ENCODE measurements at places on chromosomes 11 and 22.

DNA sequence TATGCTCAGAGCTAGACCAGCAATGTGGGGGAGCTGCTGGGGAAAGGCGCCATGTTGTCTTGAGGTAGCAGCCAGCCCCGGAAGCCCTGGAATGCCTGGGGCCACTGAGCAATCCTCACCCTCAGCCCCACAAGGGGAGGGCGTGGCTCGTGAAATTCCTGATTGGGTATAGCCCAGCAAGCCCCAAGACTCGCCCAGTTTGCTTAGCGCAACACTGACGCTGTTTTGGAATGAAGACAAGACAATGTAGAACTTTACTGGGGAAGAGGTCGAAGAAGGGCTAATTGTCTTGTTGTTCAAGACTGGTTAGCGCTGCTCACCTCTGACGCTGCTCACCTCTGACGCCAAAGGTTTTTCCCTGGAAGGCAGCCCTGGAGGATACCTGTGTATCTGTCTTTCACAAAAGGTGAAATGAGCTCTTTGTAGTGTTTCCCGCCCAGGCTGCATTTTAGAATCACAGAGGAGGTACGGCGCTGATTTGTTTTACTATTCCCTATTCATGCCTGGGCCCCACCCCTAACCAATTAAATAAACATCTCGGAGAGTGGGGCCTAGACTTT lies 47.6 kb downstream of the ST3GAL4 start:
- no peak for DNase-seq

GRCh38 chr11:24708616-24709015 lies 211.8 kb downstream of the LUZP2 start:
- no peak for DNase-seq

DNA sequence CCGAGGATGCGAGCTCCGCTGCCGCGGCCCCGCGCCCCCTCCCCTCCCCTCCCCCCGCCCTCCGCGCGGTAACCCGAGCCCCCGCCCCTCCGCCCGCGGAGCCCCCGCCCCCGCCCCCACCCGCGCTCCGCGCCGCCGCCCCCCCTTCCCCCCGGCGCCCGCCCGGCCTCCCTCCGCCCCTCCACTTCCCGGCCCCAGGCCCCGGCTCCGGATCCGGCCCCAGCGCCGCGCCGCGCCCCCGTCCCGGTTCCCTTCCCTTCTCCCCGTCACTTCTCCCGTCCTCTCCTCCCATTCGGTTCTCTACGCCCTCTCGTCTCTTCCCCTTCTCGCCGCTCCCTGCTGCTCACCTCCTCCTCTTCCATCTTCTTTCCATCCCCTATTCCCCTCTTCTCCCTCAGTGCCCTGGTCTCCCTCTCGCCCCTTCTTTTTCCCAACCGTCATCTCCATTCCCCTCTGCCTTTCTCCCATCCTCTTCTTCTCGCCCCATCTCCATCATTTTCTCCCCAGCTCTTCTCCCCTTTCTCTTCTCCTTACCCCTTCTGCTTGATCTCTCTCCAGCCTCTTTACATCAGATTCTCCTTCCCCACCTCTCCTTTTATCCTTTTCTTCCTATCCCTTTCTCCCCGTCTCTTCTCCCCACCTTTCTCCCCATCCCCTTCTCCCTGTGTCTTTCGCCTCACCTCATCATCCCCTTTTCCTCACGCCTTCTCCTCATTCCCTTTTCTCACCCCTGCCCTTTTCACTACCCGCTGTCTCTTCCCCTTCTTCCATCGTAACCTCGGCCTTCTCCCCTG lies at the start of gene DCHS1:
TSS of gene DCHS1 (minus strand) at position 20 of the 794 bp plus-strand sequence. CDS start 14,196 bp downstream, outside the sequence.
- DNase-seq = peak; percentile 10

DNA sequence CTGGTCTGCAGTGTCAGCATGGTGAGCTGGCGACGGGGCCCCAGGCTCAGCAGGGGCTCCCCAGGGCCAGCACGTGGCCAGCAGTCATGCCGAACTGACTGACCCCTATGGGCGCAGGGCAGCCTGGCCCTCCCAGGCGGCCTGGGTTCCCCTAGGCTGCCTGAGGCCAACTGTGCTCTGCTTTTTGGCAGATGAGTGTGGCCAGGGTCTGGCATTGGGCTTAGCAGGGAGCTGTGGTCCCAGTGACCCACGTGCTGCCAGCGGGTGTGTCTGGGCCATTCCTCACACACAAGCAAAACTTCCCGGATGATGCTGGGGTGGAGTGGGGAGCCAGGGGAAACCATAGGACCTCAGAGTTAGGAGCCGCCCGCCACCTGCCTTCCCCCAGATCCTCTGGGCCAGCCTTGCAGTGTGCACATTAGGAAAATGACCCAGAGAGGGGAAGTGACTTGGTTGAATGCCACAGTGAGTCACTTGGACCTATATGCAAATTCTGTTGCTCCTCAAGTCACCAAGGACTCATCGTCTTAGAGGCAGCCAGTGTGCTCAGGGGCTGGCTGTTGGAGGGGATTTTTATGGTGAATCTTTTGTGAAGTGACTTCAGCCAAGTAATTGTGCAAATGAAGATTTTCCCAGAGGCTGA lies 6.5 kb downstream of the ADORA2A start:
- DNase-seq = no peak

DNA sequence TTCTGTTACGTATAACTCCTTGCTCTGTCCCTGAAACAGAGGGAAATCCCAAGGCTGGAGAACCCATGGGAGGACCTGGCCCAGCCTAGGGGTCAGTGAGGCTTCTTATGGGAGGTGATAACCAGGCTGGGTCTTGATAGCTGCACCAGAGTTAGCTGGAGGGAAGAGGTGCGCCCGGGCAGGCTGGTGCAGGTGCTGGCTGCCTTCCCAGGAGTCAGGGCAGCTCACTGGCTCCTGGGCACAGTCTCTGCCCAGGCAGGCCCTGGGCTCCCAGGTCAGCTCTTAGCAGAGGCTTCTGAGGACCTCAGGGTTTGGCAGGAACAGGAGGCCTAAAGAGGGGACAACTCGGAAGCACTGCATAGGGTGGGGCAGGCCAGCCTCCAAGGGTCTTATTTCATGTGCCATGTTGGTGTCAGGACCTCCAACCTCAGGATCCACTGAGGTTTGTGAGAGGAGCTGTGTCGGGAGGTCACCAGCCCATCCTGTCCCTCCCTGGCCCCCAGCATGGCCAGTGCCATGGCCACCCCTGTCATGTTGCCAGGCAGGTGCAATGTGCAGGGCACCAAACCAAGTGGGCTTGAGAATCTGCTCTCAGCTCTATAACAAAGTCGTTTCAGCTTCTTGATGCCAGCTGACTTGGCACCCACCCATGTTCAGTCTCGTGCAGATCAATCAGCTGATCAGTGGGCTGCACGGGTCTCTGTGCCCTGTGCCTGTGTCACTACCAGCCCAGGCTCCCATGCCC lies 20.5 kb upstream of the CELSR1 start:
- no peak for DNase-seq

DNA sequence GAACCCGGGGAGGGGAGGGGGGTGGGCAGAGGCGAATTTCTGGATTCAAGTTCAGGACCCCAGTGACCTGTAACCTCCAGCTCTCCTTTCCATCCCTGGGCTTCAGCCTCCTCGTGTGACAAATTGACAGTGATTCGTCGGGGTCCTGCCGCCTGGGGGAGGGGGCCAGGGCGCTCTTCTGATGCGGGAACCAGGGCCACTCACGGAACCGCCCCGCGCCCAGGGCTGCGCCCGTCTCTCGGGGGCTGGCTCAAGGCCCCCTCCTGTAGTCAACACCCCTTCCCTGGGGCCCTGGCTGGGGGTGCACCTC lies 92.8 kb upstream of the ANO1 start:
- DNase-seq = no peak

DNA sequence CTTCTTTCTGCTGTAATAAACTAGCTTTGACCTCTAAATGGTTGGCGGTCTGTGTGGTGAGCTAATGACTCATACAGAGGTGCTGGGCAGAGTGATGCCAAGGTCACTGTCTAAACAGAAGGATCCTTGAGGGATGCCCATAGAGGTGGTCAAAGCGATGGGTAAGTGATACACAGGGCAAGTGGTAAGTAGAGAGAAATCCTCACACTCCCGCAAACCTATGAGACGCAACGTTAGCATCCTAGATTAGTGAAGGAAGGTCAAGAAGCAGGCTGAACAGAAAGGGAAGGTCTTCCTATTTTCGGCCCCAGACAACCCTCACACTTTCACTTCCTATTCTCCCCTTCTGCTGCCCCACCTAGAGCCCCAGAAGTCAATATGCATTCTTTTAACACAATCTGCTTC lies 65.6 kb upstream of the SESN3 start:
- no peak for DNase-seq

DNA sequence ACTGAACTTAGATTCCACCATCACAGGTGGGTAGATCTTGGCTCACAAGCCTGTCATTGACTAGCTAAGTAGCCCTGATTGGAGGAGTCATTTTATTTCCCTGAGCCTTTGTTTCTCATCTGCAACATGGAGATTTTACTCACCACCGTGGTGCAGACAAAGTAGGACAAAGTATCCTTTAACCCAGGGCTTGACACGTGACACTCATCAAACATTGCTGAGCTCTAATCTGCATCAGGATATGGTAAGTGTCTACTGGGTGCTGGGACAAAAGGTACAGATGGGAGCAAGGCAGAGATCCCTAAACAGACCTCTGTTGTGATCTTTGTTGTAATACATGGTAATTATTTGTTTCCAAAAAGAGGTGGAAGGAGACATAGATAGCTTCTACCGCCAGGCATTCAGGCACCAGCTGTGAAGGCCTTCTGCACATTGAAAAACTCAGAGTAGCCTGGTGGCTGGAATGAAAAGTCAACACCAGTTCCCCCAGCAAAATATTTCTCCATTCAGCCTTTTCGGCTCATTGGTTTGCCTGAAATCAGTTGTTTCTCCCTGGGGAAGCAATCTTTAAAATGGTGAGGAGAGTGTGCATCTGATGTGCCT lies 18.3 kb upstream of the MICAL2 start:
- DNase-seq = peak; percentile 42

GRCh38 chr11:82976786-82977185 lies 75.2 kb downstream of the DDIAS start:
- DNase-seq = no peak

DNA sequence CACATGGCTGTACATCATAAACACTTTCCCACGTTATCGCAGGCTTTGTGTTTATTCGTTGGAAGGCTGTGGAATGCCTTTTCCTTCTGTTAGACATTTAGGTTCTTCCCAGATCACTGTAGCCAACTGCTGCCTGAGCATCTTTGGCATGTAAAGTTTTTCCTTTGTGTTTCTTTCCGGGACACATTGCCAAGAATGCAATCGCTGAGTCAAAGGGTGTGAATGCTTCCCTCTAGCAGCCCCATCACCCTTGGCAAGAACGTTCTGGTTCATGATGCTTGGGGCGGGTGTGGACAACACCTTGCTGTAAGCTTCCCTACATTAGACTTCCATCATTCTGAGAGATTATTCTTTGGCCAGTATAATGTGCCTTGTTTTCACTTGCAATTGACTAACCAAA lies 136.2 kb downstream of the OSBP2 start:
- DNase-seq = no peak

DNA sequence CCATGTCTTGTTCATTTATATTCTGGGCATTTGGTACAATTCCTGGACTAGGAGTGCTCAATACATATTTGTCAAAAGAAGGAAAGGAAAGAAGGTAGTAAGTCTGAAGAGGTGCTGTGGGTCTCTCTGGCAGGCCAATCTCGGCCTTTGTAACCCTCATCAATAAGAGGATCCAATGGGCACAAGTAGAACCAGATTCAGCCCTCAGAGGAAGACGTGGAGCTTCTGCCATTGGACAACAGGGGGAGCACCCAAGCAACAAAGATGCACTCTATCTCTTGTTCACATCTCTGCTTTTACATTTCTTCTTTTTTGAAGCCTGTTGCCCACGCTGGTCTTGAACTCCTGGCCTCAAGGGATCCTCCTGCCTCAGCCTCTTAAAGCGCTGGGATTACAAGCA lies 2.2 kb upstream of the VPS11 start:
- no peak for DNase-seq

GRCh38 chr11:8442301-8442700 lies 151.7 kb downstream of the STK33 start:
- peak; percentile 50 for DNase-seq

- no peak for DNase-seq
Measured at GRCh38 chr11:116852261-116853031, 15.0 kb upstream of the APOA1 start.

GRCh38 chr22:36846949-36847348 lies 13.9 kb upstream of the NCF4 start:
- DNase-seq = no peak

DNA sequence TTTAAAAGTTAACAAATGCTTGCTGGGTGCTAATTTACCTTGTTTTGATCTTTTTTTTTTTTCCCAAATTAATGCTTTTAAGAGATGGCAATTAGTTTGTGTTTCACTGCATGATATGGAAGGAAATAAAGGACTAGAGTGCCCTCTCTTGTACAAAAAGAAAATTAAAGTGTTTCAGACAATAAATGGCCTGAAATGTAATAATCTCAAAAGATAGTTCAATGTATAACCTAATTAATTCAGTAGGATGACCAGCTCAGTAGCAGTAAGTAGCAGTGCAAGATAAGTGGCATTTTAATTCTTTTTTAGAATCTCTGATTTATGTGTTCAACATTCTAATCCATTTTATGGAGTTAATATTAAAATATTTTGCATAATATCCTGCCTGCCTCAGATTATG lies 39.9 kb upstream of the MYO18B start:
- peak; percentile 9 for DNase-seq

DNA sequence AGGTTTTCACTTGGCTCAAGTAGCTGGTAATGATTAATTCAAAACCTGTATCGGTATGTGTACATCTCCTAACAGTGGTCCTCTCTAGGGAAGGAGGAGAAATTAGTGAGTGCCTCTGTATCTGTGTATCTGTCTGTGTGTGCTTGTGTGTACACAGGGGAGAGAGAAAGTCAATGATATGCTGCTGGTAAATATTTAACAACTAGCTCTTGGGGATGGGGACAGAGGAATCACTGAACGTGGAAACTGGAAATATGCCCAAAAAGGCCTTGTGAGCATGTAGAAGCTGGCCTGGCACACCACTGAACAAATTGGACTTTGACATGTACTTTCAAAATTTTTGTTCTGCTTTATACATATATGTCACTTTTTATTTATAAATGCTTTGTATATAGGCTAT lies 214.0 kb upstream of the SYN3 start:
- no peak for DNase-seq

- DNase-seq = no peak
Measured at GRCh38 chr11:37504060-37504611, 906.1 kb upstream of the RAG2 start.

GRCh38 chr22:32578752-32579151 lies 104.1 kb downstream of the FBXO7 start:
- no peak for DNase-seq

DNA sequence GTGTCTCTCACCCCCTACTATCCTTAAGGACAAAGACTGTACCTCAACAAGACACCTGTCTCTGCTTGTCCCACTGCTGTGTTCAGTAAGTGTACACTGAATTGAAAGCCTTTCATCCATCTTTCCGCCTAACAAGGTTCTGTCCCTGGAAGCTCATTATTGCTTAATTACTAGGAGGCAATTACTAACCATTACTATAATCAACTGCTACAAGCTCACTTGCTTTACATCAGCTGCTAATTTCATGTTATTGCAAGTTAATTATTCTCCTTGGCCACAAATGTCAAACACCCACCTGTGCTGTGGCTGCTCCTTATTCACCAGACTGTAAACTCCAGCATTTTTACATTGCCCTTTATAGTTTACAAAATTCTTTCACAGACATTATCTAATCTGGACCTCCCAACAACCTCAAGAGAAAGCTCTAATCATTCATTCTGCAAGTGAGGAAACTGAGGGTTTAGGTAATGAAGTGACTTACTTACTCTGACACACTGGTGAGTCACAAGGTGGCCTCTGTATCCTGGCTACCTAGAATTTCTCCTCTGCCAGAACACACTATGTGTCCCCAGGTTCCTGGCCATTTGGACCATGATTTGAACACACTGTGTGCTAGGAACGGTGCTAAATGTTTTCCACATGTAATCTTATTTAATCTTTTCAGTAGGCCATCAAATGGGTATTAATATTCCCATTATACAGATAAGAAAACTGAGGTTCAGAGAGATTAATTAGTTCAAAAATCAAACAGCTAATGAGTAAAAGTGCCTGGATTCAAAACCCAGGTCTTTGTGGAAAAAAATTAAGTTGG lies 66.7 kb downstream of the RAB30 start:
- peak; percentile 86 for DNase-seq
